ENCODE measurements at places on chromosomes 5 and 9.

- DNase-seq: peak; percentile 86
Observed at GRCh38 chr5:56126487-56127179, 106.5 kb downstream of the ANKRD55 start.

DNA sequence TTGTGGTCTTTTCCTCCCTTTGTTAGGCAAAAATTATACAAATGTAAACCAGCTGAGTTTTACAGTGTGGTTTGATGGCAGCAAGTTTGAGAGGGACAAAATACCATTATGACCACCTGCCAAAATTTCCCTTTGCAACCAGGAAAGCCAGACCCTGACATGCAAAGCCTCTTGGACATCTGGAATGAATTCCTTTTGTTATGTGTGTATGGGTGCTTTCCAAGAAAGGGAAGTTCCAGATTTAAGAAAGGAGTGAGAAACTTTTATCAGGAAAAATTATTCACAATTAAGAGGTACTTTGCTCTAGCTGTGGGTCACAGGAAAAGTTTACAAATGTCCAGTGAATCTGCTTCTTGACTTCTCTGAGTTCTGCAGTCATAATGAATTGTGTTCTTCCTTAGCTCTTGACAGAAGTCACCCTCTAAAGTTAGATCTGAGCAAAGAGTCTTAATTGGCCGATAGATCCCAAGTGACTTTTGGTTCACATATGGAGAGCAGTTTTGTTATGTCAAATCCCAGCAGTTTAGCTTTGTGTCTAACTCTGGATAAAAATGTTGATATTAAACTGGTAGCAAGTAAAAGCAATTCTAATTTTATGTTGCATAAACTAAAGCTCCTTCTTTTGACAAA is 295.9 kb upstream of the ZNF608 start:
- DNase-seq: peak; percentile 74

DNA sequence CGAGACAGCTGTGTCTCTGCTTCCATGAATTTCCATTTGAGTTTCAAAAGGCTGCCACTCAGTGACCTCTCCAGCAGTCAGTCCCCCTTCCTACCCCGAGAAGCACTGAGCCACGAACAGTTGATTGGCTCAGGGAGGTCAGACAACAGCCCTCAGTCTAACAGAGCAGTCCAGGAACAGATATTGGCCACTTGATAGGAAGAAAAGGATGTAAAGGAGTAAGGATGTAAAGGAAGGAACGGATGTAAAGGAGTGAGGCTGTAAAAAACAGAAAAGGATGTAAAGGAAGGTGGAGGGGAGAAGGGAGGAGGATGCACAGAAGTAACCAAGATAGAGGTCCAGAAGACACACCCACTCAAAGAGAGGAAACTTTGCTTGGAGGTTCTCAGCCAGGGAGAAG is 3.2 kb upstream of the NR4A3 start:
- DNase-seq: no peak

- no peak for DNase-seq
Observed at GRCh38 chr9:16898464-16898863, 28.0 kb upstream of the BNC2 start.

DNA sequence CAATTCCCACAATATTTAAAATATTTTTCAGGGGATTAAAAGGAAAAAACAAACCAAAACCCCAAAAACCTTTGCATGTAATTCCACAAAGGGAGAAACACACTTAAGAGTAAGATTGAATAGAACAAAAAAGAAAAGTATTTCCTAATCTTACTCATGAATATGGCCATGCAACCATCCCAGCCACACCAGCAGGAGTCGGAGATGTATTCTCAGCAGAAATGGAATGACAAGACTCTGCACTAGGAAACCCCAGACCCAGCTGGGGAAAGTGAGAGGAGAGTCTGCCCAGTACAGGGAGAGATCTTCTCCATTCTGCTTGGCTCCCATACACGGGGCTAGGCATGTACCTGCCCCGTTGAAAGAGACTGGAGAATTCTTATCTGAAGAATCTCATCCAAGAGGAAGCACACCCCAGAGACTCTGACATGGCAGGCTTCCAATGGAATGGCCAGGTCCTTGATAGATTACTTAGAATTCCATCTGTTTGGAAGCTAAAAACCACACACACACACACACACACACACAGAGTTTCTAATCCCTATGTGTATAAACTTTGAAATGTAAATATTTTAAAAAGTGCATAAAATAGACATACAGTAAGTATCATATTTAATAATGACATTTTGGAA is 118.8 kb downstream of the GADD45G start:
- DNase-seq: no peak

- no peak for DNase-seq
Observed at GRCh38 chr5:139851558-139851957, 56.0 kb downstream of the PSD2 start.

GRCh38 chr9:29174136-29174535 is 1600.9 kb upstream of the C9orf72 start:
- DNase-seq: no peak

DNA sequence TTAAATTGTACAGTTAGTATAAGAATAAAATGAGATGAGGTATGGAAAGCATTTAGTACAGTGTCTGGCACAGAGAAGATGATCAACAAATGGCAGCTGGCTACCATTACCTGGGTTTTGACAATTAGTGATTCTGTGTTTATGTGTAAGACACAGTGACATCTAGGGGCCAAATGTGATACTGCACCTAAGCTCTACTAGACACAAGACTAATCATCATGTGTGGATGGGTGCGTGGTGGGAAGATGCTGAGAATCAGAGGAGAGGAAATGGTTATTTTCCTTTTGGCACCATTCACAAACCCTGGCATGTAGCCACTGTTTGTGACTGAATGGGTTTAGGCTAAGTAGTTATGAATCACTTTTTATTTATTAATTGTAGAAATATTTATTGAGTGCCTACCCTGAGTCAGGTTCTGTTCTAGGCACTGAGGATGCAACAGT is 109.8 kb upstream of the TBC1D2 start:
- DNase-seq: peak; percentile 55

DNA sequence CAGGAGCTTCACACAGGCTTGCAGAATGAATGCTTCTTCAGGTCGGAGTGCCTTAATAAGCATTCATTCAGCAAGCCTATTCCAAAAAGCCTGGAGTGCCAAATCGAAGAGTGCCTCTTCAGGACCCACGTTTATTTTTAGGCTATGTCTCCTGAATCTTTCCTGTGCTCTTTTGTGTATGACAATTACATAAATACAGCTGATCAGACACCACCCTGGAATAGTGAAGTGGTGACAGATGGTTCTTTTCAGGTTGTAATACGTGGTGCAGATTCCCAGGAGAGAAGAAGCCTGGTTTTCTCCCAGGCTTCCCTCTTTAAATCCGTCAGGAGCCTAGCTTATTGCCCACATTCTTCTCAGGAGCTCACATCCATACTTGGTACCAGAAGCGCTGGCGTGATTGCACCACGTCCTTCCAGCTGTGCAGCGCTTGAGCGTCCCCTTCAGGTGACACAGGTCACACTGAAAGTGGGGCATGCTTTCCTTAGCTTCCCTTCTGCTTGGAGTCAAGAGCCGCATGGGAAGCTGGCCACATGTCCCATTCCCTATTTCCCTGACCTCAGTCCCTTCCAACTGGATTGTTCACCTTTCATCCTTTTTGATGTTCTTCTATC is 123.1 kb downstream of the ADCY2 start:
- no peak for DNase-seq

DNA sequence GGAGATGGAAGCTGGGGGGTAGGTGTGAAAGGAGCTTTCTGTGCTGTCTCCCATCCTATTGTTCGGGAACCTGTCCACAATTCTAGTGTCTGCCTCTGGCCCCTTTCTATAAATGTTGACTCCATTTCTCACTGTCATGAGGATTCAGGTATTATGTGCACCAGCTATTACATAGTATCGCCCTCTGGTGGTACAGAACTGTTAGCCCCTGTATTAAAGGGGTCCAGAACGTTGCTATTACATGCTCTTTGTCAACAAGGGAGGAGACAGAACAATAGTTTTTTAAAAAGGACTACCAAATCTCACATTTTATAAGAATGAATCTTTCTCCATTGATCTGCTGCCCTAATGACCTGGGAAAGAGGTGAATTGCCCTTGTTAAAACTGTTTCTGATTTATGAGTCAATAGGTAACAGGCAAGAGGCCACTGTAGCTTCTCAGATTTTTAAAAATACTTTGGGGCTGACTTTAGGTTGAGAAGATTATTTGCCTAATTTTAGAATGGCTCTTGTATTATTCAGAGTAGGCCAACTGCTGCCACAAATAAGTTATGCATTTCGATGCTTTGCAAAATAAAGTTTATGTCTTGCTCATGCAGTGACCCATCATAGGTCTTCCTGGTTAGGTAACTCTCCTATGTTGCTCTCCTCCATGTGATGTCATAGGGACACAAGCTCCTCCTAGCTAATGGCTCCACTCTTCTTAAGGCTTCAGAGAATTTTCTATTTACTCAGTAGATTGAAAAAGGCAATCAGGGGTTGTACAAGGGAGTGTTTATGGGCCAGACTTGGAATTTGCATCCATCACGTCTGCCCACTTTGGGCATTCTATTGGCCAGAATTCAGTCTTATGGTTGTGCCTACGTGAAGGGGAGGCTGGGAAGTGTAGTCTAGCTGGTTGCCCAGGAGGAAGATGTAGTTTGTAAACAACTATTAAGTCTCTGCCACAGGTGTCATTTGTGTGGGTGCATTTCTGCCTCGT is 20.8 kb downstream of the DCANP1 start:
- peak; percentile 61 for DNase-seq

DNA sequence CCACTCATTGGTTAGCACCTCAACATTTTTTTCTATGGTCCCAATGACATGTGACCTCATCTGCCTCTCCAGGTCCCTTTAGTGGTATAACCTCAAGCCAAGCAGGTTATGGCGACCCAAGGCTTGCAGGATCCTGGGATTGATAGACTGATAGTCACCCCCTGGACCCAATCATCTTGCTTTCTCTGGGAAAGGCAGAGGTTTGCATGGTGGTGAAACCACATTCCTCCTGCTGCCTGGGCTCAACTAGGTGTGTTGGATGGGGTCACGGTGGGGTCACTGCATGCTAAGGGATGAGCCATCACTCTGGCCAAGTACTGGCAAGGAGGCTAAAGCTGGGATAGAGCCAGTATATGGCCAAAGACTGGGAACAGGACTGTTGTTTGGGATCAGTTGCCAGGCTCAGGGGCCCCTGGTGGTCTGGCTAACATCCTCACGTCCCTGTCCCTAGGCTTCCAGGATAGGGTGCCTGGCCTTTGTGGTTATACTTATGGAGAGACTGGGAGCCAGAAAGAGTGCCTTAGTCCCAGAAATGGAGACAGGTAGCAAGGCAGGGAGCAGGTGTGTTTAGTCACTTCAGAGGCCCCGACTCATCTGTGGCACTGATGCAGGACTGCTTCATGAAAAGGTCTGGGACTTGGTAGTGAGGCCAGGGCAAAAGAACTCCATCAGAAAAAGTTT is 4.6 kb upstream of the SMIM32 start:
- no peak for DNase-seq

DNA sequence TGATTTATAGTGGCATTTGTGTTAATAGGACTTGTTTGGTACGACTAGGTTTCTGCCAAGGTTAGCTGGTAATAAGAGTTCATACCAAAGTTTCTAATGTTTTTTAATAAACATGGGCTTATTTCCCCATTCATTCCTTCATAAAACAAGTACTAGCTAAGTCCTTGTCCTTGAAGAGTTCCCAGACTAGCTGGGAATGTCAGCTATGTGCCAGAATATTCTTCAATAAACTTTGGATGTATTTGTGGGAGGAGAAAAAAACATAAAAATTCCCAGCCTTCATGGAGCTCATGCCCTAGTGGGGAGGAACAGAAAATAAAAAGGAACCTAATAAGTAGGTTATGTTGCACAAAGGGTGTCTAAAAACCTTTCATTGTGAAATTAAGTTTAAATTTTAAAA is 176.9 kb downstream of the DENND1A start:
- DNase-seq: no peak

GRCh38 chr9:83933790-83934189 is 12.6 kb upstream of the KIF27 start:
- DNase-seq: peak; percentile 59

GRCh38 chr5:126778675-126779403 is 1.9 kb downstream of the LMNB1 start:
- no peak for DNase-seq

DNA sequence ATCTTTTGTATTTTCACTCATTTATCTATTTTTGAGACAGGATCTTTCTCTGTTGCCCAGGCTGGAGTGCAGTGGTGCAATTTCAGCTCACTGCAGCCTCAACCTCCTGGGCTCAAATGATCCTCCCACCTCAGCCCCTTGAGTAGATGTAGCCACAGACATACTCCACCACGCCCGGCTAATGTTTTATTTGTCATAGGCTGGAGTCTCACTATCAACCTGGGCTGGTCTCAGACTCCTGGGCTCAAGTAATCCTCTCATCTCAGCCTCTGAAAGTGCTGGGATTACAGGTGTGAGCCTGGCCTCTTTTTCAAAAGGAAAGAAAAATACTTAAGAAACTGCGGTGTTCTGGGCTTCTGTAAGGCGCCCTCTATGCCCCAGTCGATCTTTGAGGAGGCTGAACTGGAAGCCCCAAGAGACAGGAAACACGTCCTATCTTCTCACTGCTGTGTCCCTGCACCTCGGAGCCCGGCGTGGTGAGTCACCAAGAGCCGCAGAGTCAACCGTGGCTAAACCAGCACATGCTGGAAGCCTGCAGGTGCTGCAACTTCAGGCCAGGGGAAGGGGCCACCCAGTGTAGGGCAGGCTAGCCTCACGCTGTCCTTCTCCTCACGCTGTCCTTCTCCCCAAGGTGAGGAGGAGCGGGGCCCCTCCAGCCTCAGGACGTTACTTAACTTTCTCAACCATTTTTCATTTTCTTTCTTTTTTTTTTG is 15.2 kb upstream of the LHX3 start:
- DNase-seq: peak; percentile 55

DNA sequence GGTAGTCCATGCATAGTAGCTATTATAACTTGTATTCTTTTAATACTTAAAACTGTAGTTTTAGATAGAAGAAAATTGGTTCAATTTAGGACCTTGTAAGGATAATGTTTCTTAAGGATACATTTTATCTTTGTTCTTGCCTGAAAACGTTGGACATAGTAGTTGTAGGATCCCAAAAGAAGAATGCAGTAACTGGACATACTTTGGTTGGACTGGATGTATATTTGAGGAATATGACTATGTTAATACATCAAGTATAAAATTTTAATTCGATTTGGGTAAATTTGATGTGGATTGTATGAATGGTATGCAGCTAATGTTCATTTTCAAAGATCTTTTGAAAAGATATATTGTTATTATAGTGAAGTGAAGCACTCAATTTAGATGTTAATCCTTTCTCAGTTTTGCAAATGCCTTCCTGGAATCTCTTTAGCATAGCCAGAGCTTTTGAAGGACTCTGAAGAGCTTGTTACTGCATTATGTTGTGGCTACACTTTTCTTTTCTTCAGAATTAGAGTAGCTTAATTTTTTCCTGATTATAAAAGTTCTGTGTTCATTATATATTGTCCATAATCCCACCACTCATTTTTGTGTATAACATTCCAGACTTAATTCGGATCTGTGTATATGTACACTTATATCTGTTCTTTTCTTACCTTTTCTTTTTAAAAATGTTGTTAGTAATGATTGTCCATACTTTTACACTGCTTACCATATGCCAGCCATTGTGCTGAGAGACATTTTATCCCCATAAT is 41.2 kb downstream of the LRRTM2 start:
- no peak for DNase-seq

Data from IMR-90 (cell line).